ENCODE measurements at places on chromosomes 1 and 21.

DNA sequence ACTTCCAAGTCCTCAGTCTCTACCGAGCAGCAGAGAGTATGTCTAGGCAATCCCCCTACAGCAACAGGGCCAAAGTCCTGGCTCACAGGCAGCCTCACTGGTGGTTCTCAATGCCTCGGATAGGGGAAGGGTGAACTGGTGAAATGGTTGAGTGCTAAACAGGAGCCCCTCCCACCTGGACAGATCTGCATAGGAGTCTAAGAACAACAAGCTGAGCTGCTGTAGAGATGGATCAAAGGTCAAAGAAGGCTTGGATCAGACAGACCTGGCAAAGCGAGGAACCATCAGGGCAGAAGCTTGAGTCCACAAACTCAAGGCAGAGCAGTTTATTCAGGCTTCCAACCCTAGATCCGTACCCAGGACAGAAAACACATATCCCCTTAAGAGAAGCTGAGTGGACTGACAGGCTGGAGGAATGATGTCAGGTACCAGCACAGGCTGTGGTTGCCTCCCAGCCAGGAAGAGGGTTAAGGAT lies 31.8 kb downstream of the RABIF start:
- no peak for DNase-seq

DNA sequence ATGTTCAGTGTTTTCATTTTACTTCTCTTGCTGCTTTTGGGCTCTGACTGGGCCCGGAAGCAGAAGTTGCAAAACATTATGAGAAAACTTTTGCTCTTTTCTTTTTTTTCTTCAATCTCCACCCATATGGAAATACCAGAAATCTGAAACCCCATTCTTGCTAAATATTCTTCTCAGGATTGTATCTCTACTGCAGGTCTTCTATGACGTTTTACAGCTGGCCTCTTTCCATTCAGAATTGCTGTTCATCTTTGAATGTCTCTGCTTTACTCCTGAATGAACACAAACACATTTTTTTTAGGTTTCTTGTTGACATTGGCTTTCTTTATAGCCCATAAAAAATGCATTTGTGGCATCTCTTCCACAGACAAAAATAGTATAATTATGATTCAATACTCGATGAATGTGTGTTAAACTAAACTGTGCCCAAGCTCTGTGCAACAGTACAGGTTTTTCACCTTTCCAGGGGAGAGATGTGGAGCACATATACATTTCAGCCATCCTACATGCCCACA lies 18.8 kb downstream of the PTPRC start:
- no peak for DNase-seq

DNA sequence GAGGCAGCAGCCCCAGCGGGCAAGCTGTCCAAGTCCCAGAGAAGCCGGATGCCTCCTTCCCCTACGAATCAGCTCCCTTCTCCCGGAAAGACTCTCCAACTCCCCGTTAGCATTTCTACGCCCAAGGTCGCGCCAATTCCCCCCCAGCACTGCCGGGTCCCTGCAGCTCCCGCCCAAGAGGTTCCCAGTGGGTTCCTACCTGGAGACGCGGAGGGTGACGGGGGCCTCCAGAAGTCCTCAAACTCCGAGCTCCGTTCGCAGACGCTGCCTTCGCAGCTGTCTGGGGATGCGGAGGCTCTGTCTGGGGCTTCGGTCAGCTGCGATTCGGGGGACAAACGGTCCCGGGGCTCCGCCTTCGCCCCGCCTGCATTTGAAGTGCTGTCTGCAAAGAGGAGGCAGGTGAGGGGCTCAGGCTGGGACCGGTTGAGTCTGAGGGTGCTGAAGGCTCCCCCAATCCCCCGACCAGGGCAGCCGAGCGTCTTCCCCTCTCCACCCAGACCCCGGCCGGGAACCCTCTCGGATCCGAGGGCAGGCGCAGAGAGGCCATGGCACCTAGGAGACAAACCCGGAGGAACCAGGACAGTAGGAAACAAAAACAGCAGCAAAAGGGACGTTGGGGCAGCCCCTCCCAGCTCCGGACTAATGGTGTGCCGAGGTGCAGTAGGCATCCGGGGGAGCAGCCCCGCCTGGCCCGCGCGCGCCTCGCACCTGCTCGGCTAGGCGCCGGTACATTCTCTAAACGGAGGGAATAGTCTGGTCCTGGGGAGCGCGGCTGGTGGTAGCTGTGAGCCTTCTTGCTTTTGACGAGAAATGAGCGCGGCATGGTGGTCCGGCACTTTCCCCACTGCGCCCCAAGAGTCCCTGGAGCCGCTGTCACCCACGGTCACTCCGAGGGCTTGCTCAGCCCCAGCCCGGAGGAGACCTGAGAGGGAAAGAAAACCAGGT lies 3.8 kb downstream of the GFI1 start:
- no peak for DNase-seq

GRCh38 chr1:202007805-202008489 lies 2.4 kb upstream of the ELF3 start:
- DNase-seq: no peak

DNA sequence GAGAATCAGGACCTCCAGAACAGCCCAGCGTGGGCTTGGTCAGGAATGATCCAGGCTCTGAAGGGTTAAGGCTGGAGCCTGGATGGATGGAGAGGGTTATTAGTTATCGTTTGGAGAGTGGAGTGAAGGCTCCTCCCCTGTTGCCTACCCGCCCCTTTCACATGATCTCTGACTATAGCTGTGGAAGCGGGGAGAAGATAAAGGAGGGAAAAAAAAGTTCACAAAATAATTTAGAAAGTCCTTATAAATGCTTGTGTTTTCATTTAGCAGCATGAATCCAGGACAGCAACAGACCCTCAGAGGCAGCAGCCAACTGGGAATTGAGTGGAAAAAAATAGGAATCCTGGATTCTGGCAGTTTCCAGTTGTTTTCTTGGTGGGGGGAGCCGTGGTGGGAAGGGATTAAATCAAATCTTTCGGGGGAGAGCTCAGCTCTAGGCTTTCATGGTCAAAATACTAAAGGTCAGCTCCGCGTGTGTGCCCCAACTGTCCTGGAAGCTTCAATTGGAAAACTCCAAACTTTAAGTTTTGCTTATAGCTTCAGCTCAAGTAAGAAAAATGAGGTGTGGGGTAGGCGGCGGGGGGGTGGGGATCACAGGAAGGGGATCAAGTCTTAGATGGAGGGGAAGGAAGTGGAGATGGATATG lies 595 bp upstream of the DDR2 start:
- DNase-seq: no peak

DNA sequence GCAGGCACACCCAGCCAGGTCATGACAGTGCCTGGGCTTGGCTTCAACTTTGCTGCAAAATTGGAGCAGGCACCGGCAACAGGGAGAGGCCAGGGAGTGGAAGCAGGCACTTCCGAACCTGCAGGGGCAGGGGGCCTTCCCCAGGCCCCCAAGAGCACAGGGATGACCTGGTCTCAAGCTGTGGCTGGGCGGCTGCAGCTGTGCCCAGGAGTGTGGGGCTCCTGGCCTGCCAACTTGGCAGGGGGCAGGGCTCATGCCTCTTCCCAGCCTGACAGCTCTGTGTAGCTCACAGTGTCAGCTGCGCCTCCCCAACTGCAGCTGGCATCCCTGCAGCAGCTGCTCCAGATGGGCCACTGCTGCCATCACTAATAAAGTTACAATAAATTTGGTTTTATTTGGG lies 51.5 kb upstream of the SCYL3 start:
- no peak for DNase-seq

- no peak for DNase-seq
These were observed 2.1 kb downstream of the SASS6 start for GRCh38 chr1:100130552-100131077.

DNA sequence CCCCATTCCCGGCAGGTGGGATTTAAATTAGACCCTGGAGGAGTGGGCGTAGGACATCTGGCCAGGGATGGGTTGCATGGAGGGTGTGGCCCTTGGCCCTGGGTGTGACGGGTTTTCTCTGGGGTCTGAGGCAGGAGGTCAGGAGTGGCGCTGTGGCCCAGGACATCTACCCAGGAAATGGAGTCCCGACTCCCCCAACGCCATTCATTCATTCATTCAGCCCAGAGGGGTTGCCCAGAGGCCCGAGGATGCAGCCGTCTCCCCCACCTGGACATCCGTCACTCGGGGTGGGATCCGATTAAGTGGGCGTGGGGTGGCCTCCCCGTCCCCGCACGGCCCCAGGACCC lies 663 bp downstream of the ATP13A2 start:
- no peak for DNase-seq

DNA sequence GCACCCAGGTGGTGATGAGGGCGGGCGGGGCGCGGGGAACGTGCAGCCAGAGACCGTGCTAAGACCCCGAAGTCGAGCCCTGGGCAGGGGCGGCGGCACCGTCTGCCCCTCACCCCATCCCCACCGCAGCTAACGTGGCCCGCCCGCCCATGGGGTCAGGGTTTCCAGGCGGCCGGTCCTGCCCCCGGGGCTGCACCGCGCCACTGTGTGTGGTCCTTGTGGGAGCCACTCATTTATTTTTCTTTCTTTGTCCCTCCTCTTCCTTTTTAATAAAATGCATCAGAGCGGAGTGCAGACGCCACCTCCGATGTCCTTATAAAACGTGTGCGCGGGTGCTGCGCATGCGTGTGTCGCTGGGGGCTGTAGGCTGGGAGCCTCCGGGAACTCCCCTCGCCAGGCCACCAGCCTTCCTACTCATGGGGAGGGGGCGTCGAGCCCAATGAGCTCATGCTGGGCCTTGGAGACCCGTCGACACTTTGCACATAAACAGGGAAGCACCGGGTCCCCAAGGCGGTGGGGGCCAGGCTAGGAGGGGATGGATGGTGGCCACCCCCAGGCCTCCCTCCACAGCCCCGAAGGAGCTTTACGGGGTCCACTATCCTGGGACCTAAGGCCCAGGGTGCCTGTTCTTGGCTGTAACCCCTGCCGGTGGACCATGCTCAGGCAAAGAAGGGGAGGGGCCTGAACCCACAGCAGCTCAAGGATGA lies 59.9 kb downstream of the WNT9A start:
- peak; percentile 25 for DNase-seq

GRCh38 chr1:236663934-236664333 lies 22.4 kb upstream of the ACTN2 start:
- DNase-seq: no peak

GRCh38 chr1:84687714-84688462 lies 2.4 kb downstream of the SSX2IP start:
- no peak for DNase-seq

- no peak for DNase-seq
These were observed 129.6 kb downstream of the CLEC20A start for GRCh38 chr1:178367151-178367550.

DNA sequence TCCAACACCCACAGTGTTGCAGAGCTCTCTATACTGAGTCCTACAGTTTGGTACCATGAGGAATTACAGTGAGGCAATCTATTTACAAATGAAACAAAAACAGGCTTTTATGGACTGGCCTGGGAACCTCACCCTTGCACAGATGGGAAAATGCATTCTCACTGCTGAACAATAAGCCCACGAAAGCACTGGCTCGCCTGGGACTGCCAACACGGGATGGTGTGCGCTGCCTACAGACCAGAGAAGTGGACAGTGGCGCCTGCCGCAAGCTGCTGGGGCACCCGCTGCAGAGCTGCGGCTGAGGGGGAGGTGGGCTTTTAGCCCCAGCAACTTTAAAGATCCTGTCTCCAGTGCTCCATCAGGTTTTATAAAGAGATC lies 28.5 kb upstream of the ABCG1 start:
- DNase-seq: no peak

DNA sequence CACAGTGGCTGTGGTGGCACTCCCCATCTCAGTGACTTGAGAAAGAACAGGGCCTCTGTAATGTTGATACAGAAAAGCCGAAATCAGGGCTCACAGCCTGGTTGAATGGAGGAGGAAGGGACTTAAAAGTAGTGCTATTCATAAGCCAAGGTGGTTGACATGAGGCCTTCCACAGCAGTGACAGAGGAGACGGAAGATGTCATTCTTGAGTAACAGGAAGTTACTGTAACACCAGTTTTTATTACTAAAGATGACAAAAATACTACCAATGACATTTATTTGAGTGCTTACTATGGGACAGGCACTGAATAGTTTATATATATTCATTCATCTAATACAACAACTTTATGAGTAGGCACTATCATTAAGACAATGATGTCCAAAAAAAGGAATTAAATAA lies 52.8 kb upstream of the GNG12 start:
- no peak for DNase-seq

- DNase-seq: no peak
These were observed 585 bp upstream of the GLRX2 start for GRCh38 chr1:193105821-193106177.

- no peak for DNase-seq
These were observed 21.1 kb downstream of the PRXL2B start for GRCh38 chr1:2607641-2608091.

DNA sequence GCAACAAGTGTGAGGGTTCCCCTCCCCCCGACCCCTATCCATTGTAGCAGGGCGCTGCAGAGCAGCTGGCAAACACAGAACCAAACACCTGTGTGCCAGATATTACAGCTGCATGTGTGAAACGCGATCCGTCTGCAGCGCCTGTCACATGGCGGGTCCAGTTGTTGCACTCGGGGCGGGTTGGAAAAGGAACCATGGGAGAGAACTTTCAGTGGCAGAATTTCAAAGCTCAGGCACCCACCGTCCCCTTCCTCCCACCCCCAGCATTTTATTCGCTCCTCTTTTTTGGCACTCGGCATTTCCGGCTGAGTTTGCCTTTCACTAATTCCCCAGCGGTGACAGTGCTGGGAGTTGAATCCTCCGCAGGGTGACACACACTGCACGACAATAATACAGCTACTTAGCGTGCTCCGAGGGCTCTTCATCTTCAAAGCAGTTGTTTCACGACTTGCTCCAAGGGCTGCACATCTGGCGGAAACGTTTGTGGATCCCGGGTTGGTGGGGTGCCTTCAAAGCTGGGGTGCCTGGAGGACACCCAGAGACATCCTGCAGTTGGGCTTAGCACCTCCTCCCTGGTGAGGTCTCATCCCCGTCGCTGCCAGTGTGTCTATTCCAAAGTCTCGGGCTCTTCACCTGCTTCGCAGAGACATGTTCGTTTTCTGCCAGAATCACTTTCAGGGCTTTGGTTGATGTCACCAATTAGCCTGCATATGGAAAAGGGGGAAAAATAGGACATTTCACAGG lies 180.7 kb downstream of the ZBTB18 start:
- no peak for DNase-seq

DNA sequence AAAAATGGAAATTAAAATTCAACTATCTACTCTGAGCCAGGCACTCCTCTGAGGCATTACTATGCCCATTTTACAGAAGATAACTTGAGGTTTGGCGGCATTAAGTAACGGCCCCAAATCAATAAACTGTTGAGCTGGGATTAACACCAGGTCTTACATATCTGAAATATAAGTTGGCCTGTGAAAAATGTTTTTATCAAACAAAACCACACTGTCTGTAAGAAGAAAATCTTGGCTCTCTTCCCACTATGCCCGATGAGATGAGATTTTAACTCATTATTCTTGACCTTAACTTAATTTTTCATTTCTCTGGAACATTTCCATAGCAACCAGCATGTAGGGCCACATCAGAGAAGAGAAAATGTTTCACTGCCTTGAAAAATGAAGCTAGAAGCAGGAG lies 21.8 kb downstream of the RC3H1 start:
- no peak for DNase-seq

- DNase-seq: no peak
These were observed 69.0 kb downstream of the GADD45A start for GRCh38 chr1:67753776-67754525.
